ENCODE measurements at places on chromosomes 3 and 15.

- peak; percentile 88 for DNase-seq
Measured at GRCh38 chr15:26891448-26892181, 24.8 kb downstream of the GABRA5 start.

DNA sequence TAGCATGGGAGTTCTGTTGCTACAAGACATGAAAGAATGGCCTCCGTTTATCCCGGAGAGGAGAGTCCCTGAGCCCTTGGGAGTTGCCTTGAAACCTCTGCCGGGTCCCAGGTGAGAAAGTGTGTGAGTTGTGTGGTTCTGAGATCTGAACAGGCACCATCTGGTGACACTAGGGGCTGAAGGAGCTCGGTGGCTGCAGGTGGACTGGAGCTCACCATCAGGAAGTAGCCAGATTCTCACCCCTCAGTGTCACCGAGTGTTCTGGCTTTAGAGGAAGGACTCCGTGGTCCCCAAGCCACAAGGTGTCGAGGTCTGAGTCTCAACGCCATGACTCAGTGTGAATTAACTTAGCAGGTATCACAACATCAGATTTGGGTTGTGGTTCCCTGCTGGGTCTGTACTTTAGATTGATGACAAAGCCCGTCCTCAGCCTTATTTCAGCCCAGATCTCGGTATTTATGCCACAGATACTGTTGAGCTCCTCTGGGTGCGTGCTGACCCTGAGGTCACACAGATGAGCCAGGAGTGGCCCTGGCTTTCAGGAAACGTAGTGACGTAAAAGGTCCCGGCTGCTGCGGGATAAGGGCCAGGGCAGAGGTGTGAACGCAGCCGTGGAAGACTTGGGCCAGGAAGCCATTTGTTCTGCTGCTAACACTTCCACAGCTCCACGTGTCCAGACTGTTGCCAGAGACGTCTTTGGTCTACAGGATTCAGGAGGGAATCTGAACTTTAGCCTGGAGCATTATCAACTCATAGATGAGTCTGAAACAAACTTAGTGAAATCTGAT lies 54.4 kb downstream of the PGPEP1L start:
- DNase-seq, result no peak

DNA sequence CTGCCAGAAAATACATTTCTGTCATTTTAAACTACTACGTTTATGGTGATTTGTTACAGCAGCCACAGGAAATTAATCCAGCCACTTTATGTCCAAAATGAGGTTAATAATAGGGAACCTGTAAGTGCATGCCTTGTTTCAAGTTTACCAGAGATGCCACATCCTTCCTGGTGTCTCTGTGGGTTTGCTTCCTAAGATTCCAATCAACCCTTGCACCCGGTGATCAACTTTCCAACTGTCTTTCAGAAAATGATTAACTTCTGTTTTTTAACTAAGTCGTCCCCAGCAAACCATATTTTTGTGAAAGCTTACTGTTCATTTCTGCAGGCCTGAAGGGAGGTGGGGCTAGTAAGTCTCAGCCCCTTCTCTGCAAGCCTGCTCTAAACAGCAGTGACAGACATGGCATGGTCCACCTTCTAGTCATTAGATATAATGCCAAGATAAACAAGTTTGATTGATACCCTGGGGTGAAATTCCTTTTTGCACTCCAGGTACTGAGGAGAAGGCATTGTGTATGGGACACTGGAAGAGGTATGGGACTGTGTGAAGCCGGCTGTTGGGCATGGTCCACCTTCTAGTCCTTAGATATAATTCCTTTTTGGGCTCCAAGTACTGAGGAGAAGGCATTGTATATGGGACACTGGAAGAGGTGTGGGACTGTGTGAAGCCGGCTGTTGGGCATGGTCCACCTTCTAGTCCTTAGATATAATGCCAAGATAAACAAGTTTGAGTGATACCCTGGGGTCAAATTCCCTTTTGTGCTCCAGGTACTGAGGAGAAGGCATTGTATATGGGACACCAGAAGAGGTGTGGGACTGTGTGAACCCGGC lies 11.1 kb upstream of the TMC3 start:
- no peak for DNase-seq

GRCh38 chr15:23561914-23562313 lies 3.6 kb upstream of the MKRN3 start:
- no peak for DNase-seq

Measured in ecto neural progenitor cell (in vitro differentiated cells).